ENCODE measurements at places on chromosomes 5 and 9.

GRCh38 chr9:127783111-127784008 is 2.5 kb upstream of the CDK9 start:
- DNase-seq, result no peak

GRCh38 chr5:31574772-31575171 is 42.7 kb downstream of the C5orf22 start:
- DNase-seq, result no peak

DNA sequence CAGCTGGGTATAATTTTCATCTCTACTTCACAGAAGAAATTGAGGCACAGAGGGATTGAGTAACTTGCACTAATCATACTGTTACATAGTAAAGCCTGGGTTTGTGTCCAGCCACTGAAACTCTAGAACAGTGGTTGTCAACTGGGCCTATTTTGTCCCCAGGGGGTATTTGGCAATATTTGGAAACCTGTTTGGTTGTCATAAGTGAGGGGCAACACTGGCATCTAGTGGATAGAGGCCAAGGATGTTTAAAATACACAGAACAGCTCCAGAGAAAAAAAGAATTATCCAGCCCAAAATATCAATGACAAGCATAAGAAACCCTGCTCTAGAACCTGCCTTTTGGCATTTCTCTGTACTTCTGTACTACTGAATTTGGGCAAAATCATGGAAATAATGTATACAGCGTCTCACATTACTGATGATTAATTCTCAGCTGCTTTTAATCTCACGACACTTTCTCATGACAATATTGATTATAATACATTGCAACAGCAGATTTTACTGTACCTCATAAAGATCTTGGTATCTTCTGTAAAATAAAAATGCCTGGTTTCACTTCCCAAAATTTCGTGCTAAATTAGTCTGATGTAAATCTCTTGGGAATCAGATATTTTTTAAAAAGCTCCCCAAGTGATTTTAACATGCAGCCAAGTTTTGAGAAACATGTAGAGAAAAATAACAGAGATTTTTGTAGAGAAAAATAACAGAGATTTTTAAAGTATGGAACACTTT is 112.7 kb downstream of the RORB start:
- DNase-seq, result no peak

- no peak for DNase-seq
Measured at GRCh38 chr5:146025114-146025680, 80.2 kb downstream of the PLAC8L1 start.

DNA sequence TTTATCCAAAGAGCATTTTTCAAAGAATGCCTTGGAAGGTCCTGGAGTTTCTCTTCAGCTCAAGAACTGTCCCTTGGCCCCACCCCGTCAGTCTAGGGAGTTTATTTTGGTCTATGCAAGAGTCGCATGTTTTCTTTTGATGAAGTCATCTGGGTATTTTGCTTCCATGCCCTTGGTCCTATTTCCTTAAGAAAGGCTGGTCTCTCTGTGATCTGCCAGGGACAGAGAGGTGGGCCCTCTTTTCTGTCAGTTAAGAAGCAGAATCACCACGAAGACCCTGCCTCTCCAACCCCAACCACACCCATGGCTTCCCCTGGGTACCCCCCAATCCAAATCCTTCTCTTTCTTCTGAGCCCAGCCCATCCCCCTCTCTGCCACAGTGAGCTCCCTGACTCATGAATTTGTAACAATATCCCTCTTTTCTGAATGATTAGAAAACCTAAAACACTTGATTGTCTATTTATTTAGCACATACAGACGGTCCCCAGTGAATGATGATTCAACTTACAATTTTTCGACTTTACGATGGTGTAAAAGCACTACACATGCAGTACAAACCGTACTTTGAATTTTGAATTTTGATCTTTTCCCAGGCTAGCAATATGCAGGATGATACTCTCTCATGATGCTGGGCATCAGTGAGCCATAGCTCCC is 163.5 kb upstream of the ADRA1B start:
- no peak for DNase-seq

GRCh38 chr9:108113596-108113995 is 624.0 kb upstream of the KLF4 start:
- DNase-seq, result no peak

- no peak for DNase-seq
Measured at GRCh38 chr5:176873541-176874172, 25.5 kb downstream of the HK3 start.

DNA sequence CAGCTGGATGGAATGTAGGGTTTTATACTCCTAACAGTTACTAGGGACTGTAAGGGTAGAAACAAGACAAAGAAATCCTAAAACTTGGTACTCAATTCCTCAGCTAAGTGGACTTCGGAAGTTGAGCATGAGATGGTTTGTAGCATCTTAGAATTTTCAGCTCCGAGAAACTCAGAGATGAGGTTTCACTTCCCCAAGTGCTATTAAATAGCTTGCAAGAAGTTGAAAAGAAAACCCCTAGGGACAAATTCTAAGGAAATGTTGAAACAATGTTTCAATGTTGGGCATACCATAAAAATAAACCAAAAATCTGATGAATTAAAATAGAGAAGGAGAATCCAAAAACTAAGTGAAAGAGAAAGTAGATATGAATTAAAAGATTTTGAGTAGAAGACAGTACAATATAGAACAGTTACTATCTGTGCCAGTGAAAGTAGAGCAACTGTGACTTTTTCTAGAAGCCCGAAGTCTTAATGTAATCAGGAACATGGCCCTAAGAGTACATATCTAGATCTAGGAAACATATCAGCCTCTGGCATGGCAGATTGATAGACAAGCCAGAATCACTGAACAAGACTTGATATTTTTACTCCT is 308.6 kb upstream of the RGMB start:
- DNase-seq, result no peak

- no peak for DNase-seq
Measured at GRCh38 chr5:168156170-168156569, 135.3 kb upstream of the WWC1 start.

DNA sequence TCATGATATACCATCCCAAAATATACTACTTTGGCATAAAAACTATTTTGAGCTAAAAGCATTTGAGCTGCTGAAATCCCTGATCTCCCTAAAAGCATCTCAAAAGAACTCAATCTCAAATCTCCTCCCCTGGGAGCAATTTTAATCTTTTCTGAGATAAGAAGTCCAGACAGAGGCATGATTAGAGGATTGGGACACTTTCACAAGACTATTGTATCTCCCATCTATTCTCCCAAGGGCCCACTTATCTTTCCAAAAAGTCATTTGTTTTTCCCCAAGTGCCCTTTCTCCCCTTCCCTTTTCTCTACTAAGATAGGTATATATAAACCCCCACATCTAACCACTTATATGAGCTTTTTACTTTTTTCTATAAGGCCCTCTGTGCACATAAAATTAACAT is 79.7 kb downstream of the ALDH7A1 start:
- no peak for DNase-seq

DNA sequence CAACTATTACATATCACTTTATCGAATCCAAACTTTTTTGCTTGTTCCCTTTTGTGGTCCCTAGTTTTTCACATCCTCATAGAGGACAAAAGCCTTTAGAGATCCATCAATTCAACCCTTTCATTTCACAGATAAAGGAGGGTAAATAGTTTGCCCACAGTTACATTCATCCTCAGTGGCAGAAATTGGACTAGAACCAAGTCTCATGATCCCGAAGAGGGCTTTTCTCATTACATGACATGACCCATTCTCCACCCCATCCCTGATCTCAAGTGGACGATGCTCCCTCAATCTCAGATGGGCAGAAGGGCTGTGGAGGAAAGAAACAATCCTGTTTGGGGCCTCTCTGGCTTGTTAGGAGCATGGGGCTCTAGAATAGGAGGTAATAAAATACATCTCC is 23.1 kb downstream of the TICAM2 start:
- no peak for DNase-seq

GRCh38 chr5:163269624-163270023 is 167.8 kb upstream of the CCNG1 start:
- peak; percentile 4 for DNase-seq

- DNase-seq, result no peak
Measured at GRCh38 chr9:89398621-89399020, 80.3 kb downstream of the SECISBP2 start.

DNA sequence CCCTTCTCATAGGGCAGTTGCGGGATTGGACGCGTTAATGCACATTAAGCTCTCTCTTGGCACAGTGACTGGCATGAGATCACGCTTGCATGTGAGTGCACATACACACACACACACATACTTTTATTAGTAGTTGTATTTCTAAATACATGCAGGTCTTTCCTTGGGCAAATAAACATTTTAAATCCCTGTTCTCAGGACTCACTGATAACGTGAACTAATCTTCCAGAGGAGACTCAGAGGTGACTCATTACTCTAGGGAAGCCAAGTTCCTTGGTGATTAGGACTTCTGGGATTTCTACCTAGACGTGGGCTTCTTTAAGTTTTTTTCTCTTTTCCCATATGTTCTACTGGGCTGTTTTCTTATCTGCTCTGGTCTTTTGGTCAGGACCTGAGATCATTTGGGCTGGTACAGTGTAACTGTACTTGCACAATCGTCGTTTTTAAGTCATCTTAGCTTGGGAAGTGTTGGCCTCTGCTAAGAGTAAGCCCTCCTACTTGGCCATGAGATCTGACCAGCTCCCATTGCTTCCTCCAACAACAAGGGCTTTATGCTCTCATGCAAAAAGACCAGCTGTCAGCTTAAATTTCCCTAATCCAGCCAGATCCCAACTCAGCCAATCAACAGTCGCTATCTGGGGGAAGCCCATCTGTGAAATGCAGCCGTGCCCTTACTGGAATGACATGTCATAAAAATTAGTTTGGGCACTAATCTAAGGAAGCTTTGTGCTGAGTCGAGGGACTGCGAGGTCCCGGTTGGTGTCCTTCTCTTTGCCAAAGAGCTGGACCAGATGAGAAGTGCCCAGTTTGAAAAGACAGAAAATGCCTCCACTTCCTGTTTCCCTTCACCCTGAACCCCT is 176.4 kb upstream of the ANKRD55 start:
- DNase-seq, result no peak

- DNase-seq, result no peak
Measured at GRCh38 chr5:157857816-157858526, 974 bp downstream of the CLINT1 start.

DNA sequence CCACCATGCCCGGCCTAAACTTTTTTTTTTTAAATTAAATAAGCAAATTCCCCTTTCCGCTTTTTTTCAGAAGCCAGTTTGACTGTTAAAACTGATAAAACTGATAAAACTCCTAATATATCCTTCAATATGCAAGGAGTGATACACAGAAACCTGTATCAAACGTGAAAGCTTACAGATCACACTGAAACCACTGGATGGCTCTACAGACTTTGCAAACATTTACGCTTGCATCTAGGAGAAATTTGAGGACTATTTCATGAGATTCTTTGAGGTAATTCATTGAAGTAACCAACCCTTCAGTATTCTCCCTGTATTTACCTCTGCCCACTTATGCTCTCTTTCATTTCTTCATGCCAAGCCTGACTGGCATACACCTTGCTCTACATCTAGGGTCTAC is 40.6 kb upstream of the CHD1 start:
- peak; percentile 4 for DNase-seq

- no peak for DNase-seq
Measured at GRCh38 chr9:37496020-37496419, 10.3 kb downstream of the POLR1E start.

DNA sequence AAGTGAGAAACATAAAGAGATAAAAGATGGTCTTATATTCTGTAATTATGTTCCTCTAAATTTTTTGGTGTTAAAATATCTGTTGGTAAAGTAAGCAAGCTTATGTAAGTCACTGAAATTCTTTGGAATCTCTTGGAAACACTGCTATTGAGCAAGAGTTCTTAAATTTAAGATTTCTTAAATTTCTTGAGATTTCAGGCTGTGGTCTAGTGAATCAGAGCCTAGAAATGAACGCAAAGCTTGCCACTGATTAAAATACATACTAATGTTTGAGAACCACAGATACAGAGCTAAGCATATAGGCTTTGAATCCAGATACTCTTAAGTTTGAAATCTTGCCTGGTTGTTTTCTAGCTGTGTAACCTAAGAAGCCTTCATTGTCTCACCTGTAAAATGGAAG is 133.4 kb downstream of the TRPM3 start:
- no peak for DNase-seq

DNA sequence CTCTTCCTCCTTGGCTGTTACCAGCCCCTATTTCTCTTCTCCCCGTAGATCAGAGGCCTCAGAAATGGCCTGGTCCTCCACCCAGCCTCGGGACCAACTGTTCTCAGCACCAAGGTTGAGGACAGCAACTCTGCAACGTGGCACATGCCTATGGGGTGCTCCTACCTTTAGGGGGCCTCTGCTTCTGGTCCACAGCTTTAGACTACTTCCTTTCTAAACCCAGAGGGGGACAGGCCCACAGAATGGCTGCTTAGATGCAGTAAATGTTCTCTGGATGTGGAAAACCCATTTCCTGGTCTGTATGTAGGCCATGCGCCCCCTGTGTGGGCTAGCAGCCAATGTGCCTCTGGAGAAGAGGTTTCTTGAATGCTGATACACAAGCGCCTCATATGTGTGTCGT is 68.4 kb downstream of the NRG2 start:
- DNase-seq, result no peak

- no peak for DNase-seq
Measured at GRCh38 chr9:127445851-127446712, 5.1 kb downstream of the RPL12 start.

DNA sequence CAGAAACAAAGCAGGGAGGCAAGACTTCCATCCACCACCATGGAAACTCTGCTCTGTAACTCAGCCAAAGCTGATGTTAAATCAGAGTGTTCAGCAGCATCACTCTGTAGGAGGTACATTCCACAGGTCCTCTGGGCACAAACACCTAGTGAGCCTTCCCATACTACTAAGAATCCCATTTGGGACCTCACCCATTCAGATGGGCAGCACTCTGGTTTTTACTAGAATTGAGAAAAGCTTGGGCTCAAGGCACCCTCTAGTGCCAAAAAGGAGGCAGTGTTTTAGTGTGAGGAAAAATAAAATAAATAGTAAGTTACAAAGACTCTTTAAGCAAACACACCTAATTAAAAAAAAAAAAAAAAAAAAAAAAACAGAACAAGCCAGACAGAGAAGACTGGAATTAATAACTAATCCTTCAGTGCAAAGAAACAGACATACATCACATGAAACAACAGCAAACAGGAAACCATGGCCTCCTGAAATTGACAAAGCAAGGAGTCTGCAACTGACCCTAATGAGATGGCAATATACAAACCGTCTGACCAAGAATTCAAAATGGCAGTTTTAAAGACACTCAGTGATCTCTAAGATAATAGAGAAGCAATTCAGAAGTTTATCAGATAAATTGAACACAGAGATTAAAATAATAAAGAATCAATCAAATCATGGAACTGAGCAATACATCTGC is 159.5 kb downstream of the GNA14 start:
- DNase-seq, result no peak

GRCh38 chr9:99030610-99031109 is 74.3 kb upstream of the TGFBR1 start:
- DNase-seq, result no peak

GRCh38 chr5:127386557-127386956 is 96.0 kb downstream of the MEGF10 start:
- DNase-seq, result no peak

DNA sequence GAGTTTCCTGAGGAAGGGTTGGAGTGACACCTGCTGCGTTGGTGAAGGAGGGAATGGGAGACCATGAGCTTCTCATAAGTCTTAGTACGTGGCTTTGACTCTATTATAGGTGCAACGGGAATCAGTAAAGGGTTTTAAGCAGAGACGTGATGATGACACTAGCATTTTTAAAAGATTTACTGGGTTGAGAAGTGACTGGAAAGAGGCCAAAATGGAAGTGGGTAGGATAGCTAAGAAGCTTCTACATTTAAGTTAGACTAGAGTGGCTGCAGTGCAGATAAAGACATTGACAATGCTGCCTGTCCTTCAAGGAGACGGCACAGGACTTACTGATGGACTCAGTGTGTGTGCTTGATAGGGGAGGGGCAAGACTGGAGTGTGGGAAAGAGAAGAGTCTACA is 6.2 kb downstream of the GAPT start:
- no peak for DNase-seq
